Endothelial cell of umbilical vein (primary cell): ENCODE measurements at places on chromosomes 3 and 15. TPM values are rescaled to one million over a fixed set of nuclear protein-coding genes. Genes with fewer than 3 reads are reported as not detected.

DNA sequence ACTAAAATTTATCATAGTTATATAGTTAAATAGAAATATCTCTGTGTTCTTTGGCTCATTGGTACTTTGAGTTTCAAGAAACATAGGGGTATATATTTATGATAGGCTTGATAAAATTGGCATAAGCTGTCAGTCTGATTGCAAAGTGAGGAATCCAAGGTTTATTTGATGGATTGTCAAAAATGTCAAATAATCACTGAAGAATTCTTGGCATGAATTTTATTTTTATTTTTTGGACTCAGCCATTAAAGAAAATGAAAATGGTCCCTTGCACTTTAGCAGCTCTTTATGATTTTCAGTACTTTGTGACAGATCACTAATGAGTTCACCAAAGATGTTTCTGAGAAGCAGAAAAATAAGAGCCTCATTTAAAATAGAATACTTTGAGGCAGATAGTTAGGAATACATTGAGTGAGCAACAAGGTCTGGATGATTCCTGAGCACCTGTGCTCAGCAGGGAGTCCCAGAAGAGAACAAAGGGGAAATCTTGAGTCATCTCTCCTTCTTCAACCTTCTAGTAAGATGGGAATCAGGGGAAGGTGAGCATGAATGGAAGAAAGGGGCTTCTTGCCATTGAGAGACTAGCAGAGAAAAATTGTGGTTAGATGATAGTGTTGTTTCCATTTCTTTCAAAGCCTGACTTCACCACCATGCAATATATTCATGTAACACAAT, 85.3 kb upstream of the VEPH1 start:
- no peaks in the 10 kb centered on the region for H3K4me1 ChIP-seq
- no peak overlapping the region for H3K27ac ChIP-seq
- peaks cover 13% of the 10 kb centered on the region for H3K27me3 ChIP-seq
- no peaks in the 10 kb centered on the region for H3K36me3 ChIP-seq
- DNase-seq: no peak
- no peak overlapping the region for H3K4me3 ChIP-seq

DNA sequence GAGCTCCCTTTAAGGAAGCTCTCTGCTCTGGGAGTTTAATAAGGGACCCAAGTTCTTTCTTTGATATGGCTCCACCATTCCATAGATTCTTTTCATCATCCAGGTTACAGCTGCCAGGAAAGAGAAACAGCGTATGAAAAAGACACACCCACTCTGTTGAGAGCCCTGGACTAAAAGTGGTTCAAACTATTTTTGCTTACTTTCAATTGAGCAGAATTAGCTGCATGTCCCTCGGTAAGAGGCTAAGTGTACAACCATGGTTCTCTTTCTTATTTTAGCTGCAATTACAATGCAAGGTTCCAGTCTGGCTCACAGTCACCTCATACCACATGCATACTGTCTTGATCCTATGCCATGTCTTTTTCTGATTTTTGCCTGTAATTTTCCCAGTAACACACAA, 1288.3 kb downstream of the NSUN3 start:
- no peak for DNase-seq
- no peaks in the 10 kb centered on the region for H3K36me3 ChIP-seq
- H3K4me1 ChIP-seq: no peaks in the 10 kb centered on the region
- H3K27ac ChIP-seq: no peak overlapping the region
- no peak overlapping the region for H3K4me3 ChIP-seq
- no peaks in the 10 kb centered on the region for H3K27me3 ChIP-seq

GRCh38 chr15:29920515-29920914, 98.2 kb upstream of the TJP1 start:
- no peak for DNase-seq
- H3K27me3 ChIP-seq: no peaks in the 10 kb centered on the region
- no peak overlapping the region for H3K27ac ChIP-seq
- no peak overlapping the region for H3K4me3 ChIP-seq
- no peaks in the 10 kb centered on the region for H3K36me3 ChIP-seq
- H3K4me1 ChIP-seq: peaks cover 11% of the 10 kb centered on the region

GRCh38 chr3:189727898-189728297, 96.7 kb downstream of the TP63 start:
- H3K36me3 ChIP-seq: no peaks in the 10 kb centered on the region
- DNase-seq: no peak
- no peak overlapping the region for H3K27ac ChIP-seq
- H3K4me1 ChIP-seq: no peaks in the 10 kb centered on the region

GRCh38 chr15:45827766-45828165, 192.9 kb downstream of the SQOR start:
- H3K4me3 ChIP-seq: no peak overlapping the region
- H3K4me1 ChIP-seq: no peaks in the 10 kb centered on the region
- H3K36me3 ChIP-seq: no peaks in the 10 kb centered on the region
- H3K27ac ChIP-seq: no peak overlapping the region

FBXO40 gene
- not detected in 2 replicates for total RNA-seq

DNA sequence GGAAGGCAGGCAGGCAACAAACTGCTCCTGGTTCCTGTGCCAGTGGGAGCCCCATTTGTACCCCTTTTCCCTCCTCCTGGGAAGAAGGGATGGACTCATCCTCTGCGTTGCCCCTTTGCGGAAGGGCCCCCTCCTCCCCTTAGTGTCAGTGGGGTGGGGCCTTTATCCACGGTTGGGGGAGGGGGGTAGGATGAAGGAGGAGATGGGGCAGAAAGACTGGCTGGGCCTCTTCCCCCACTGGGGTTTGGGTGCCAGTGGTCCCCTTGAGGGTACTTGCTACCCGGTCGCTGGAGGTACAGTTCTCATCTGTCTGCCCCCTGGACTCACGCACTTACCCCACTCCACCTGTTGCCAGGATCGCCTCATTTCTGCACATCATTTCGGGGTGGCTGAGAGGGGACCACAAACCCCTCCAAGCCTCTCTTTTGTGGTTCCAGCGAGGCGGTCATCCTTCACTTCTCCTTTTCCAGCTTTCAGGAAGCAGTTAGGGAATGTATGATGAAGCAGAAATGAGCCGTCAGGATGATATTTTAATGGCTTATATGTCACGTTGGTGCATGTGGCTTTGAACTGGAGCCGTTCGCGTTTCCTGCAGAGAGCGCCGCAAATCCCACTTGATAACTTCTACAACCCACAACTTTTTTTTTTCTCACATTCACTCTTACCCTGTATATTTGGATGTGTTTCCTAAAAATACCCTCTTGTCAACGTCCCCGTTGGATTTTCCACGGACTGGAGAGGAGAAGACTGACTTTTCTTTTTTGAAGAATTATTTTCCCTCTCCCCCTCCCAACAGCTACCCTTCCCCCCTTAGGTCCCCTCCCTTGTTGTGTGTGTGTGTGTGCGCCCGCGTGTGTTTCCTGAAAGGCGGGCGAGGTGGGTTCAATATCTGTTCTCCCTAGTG, at the start of gene ZIC4:
Gene ZIC4 (minus strand): TSS at position 516 of the 904 bp plus-strand sequence. CDS start 3,746 bp downstream, outside the sequence.
- H3K4me1 ChIP-seq: peaks cover 6% of the 10 kb centered on the region
- peaks cover 90% of the 10 kb centered on the region for H3K27me3 ChIP-seq

DNA sequence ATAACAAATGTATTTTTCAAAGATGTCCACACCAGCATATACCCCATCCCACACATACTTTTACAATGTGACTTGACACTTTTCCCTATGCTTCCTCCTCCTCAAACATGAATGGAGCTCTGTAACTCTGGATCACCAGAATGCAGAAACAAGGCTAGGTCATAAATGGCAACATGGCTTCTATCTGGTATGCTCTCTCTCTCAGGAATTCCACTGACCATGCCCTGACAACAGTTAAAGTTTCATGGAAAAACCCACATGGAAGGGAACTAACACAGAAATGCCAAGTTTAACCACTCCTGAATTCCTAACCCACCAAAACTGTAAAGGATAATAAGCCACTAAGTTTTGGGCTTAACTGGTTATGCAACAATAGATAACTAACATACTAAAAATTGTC, 19.9 kb downstream of the MYO9A start:
- H3K27me3 ChIP-seq: no peaks in the 10 kb centered on the region
- no peaks in the 10 kb centered on the region for H3K4me1 ChIP-seq
- DNase-seq: no peak
- H3K4me3 ChIP-seq: no peak overlapping the region

CIDEC gene
- total RNA-seq: not detected in 2 replicates

ACP3 gene
- total RNA-seq: not detected in 2 replicates

THAP10 gene
- 2.7 and 4.0 TPM in 2 replicates for total RNA-seq

GRCh38 chr3:155646128-155646527, 98.7 kb downstream of the PLCH1 start:
- H3K27ac ChIP-seq: no peak overlapping the region
- H3K27me3 ChIP-seq: peaks cover 3% of the 10 kb centered on the region

C2CD4B gene
- total RNA-seq: 28.4 and 31.7 TPM in 2 replicates

DNA sequence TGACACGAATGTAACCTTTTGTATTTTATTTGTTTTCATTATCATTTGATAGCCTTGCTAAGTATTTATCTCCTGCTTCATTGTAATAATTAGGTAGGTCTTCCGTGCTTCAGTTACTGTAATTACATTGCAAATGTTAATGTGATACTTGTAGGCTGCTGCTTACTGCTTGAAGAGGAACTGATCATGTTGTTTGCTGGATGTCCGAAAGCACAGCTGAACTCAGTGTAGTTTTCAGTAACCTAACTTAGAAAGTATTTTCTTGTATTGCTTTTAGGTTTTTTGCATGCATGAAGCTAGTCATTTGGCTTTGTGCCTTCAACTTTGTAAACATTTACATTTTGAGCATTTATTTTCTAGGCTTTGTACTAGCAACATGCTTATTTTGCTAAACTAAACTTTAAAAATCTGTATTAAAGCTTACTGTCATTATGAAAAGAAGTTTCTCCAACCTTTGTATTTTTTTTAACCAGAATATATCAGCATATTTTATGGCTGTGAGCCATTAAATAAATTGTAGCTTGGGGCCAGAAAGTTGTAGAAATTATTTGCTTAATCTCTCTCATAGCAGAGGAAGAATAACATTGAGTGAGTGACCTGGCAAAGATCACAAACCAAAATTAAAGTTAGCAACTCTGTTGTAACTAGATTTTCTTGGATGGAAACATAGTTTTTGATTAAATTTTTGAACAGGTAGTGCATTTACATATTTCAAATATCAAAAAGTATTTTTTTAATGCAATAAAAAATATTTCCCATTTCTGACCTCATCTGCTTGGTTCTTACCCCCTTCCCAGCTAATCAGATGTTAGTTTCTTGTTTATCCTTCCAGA, 30.7 kb downstream of the SACM1L start:
- no peaks in the 10 kb centered on the region for H3K27me3 ChIP-seq
- DNase-seq: no peak
- peaks cover 8% of the 10 kb centered on the region for H3K36me3 ChIP-seq
- no peaks in the 10 kb centered on the region for H3K4me1 ChIP-seq
- H3K27ac ChIP-seq: no peak overlapping the region

- H3K4me1 ChIP-seq: peaks cover 29% of the 10 kb centered on the region
- H3K27ac ChIP-seq: no peak overlapping the region
- H3K36me3 ChIP-seq: no peaks in the 10 kb centered on the region
- no peaks in the 10 kb centered on the region for H3K27me3 ChIP-seq
- DNase-seq: peak; percentile 3
These were observed 351.0 kb downstream of the FEZF2 start for GRCh38 chr3:62022312-62022711.

RBMS3 gene
- total RNA-seq: 37.3 and 42.3 TPM in 2 replicates

ASB7 gene
- total RNA-seq: 13.0 and 13.3 TPM in 2 replicates

GRCh38 chr15:52790169-52790708, at the start of gene ONECUT1:
Gene ONECUT1, minus strand, starts transcription at chr15:52790336. Its CDS starts 452 bp downstream, at chr15:52789884.
- H3K36me3 ChIP-seq: no peaks in the 10 kb centered on the region
- no peak within 1 kb of the TSS for H3K27ac ChIP-seq
- peaks cover 9% of the 10 kb centered on the region for H3K4me1 ChIP-seq
- H3K4me3 ChIP-seq: no peak within 1 kb of the TSS
- peaks cover 83% of the 10 kb centered on the region for H3K27me3 ChIP-seq

DNA sequence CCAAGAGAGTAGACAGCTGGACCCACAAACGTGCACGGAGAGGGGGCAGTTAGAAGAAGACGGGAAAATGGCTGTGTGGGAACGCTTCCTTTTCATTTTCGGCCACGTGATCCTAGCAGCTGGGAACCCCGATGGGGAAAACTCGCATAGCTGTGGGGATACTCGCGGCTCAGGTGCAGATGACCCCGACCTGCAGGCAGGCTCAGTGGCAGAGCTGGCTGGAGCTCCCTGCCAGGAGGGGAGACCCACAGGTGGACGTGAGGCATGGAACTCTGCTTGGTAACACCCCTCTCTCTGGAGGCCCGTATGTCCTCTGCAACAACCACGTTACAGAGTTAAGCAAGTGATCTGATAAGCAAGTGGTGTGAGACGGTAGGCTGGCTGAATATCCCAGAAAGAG, 84.6 kb upstream of the SNRPA1 start:
- no peak overlapping the region for H3K4me3 ChIP-seq
- no peaks in the 10 kb centered on the region for H3K36me3 ChIP-seq
- DNase-seq: no peak
- no peaks in the 10 kb centered on the region for H3K4me1 ChIP-seq
- no peaks in the 10 kb centered on the region for H3K27me3 ChIP-seq

GRCh38 chr3:10816019-10816862, at the start of gene SLC6A11:
Gene SLC6A11, plus strand, starts transcription at chr3:10816228. Its CDS starts 38 bp downstream, at chr3:10816266.
- no peak within 1 kb of the TSS for H3K27ac ChIP-seq
- no peaks in the 10 kb centered on the region for H3K4me1 ChIP-seq
- no peak for DNase-seq
- no peaks in the 10 kb centered on the region for H3K27me3 ChIP-seq
- H3K36me3 ChIP-seq: no peaks in the 10 kb centered on the region
- H3K4me3 ChIP-seq: no peak within 1 kb of the TSS

GRCh38 chr15:71458089-71458660, 342.9 kb downstream of the THSD4 start:
- no peak overlapping the region for H3K4me3 ChIP-seq
- H3K4me1 ChIP-seq: peaks cover 16% of the 10 kb centered on the region
- H3K27me3 ChIP-seq: no peaks in the 10 kb centered on the region

SOX14 gene
- not detected in 2 replicates for total RNA-seq

OR5K4 gene
- total RNA-seq: not detected in 2 replicates

GFM1 gene
- total RNA-seq: 60.1 and 68.6 TPM in 2 replicates

ACOX2 gene
- 1.5 and 2.1 TPM in 2 replicates for total RNA-seq

- DNase-seq: no peak
- no peak overlapping the region for H3K27ac ChIP-seq
- no peak overlapping the region for H3K4me3 ChIP-seq
These were observed 22.0 kb downstream of the ZNF710 start for GRCh38 chr15:90022905-90023700.

- no peak for DNase-seq
- H3K27me3 ChIP-seq: no peaks in the 10 kb centered on the region
- no peaks in the 10 kb centered on the region for H3K4me1 ChIP-seq
- no peak overlapping the region for H3K27ac ChIP-seq
- no peak overlapping the region for H3K4me3 ChIP-seq
- H3K36me3 ChIP-seq: no peaks in the 10 kb centered on the region
These were observed 330.5 kb downstream of the ROBO2 start for GRCh38 chr3:77370413-77370812.

ALS2CL gene
- 9.7 and 10.1 TPM in 2 replicates for total RNA-seq

GRCh38 chr3:49119439-49119838, 1.2 kb downstream of the USP19 start:
- no peak for DNase-seq
- peak overlapping the region; percentile 58 for H3K27ac ChIP-seq
- H3K4me1 ChIP-seq: peaks cover 12% of the 10 kb centered on the region
- no peaks in the 10 kb centered on the region for H3K27me3 ChIP-seq
- H3K36me3 ChIP-seq: peaks cover 7% of the 10 kb centered on the region

- no peaks in the 10 kb centered on the region for H3K4me1 ChIP-seq
- H3K36me3 ChIP-seq: no peaks in the 10 kb centered on the region
- no peak overlapping the region for H3K4me3 ChIP-seq
- H3K27ac ChIP-seq: no peak overlapping the region
- DNase-seq: no peak
These were observed 67.0 kb downstream of the SCN11A start for GRCh38 chr3:38984731-38985130.

GJD2 gene
- total RNA-seq: not detected in 2 replicates

GRCh38 chr3:229183-229661, 32.7 kb downstream of the CHL1 start:
- no peaks in the 10 kb centered on the region for H3K4me1 ChIP-seq
- H3K27ac ChIP-seq: no peak overlapping the region
- H3K36me3 ChIP-seq: no peaks in the 10 kb centered on the region
- no peak overlapping the region for H3K4me3 ChIP-seq
- no peaks in the 10 kb centered on the region for H3K27me3 ChIP-seq

GOLGA8J gene
- total RNA-seq: 0.35 TPM in 1 of 2 replicates, not detected in the other

MME gene
- total RNA-seq: 8.4 and 10.5 TPM in 2 replicates

TICRR gene
- 19.4 and 20.5 TPM in 2 replicates for total RNA-seq
